Thymus (tissue), 14 donors: ENCODE measurements at places on chromosomes 2 and 18. TPM values are rescaled to one million over a fixed set of nuclear protein-coding genes. Genes with fewer than 3 reads are reported as not detected.

- no peaks in the 10 kb centered on the region for H3K36me3 ChIP-seq
- H3K4me1 ChIP-seq = no peaks in the 10 kb centered on the region
- no peak overlapping the region for H3K27ac ChIP-seq
- no peaks in the 10 kb centered on the region for H3K27me3 ChIP-seq
- DNase-seq = no peak
- no peak overlapping the region for H3K4me3 ChIP-seq
These were observed 384.7 kb upstream of the ZEB2 start for GRCh38 chr2:144904612-144905011.

GRCh38 chr18:74497778-74498177, 1.6 kb downstream of the CNDP2 start:
- peak overlapping the region; percentile 9 for H3K27ac ChIP-seq
- no peak for DNase-seq
- H3K36me3 ChIP-seq = peaks cover 8% of the 10 kb centered on the region
- H3K27me3 ChIP-seq = no peaks in the 10 kb centered on the region

DNA sequence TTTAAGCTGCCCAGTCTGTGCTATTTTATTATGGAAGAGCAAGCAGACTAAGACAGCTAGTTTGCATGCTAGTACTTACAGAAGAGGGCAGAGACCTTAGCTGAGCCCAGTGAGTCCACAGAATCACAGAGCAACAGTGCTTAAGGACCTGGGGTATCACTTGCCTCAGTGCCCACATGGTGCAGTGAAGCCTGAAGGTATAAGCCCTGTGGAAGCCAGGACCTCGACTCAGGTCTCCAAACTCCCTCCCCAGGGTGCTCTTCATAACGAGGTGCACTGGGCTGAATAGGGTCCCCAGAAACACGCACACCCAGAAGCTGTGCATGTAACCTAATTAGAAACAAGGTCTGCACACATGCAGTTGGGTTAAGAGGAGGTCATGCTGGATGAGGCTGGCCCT, 718.1 kb downstream of the GALR1 start:
- H3K36me3 ChIP-seq = no peaks in the 10 kb centered on the region
- no peak overlapping the region for H3K4me3 ChIP-seq

GRCh38 chr2:68807821-68808266, 63.4 kb downstream of the BMP10 start:
- DNase-seq = no peak
- H3K4me1 ChIP-seq = peaks cover 7% of the 10 kb centered on the region
- no peaks in the 10 kb centered on the region for H3K27me3 ChIP-seq
- H3K27ac ChIP-seq = no peak overlapping the region

DNA sequence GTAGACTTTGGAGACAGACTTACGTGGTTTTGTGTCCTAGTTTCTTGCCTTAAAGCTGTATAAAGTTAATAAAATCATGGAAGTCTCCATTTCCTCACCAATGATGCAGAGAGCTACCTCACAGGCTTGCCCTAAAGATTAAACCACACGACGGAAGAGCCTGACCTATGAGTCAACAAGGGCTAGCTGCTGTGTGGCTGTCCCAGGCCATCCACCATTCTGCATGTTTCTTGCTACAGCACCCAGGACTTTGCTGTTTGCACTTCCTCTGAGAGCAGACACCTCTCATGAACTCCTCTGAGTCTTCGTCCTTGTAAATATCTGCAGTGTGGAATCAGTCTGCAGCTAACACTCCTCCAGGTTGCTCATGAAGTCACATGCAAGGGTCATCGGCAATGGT, 160.0 kb upstream of the TRIB2 start:
- no peaks in the 10 kb centered on the region for H3K27me3 ChIP-seq
- H3K36me3 ChIP-seq = no peaks in the 10 kb centered on the region
- DNase-seq = no peak
- peaks cover 16% of the 10 kb centered on the region for H3K4me1 ChIP-seq
- H3K27ac ChIP-seq = no peak overlapping the region
- H3K4me3 ChIP-seq = no peak overlapping the region

GRCh38 chr2:152407204-152407721, 72.3 kb downstream of the FMNL2 start:
- H3K4me1 ChIP-seq = peaks cover 4% of the 10 kb centered on the region
- H3K36me3 ChIP-seq = no peaks in the 10 kb centered on the region
- no peak for DNase-seq
- H3K4me3 ChIP-seq = no peak overlapping the region
- peak overlapping the region; percentile 12 for H3K27ac ChIP-seq

DNA sequence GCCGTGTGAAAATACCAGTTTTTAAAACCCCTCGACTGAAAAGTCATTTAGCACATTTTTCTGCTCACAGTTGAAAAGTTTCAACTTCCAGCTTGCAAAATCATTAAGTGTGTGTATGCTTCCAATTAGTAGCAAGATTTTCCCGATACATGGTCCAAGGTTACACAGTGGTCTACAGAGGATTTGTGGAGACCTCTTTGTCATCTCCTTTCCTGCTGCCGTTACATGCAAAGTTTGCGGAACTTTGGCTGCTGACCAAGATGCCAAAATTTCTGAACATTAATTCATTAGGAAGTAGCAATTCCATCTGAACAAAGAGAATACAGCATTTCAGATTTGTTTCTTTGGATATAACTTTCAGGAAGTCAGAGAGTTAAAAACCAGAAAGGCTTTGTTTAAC, 474.6 kb downstream of the PLCL1 start:
- no peak overlapping the region for H3K27ac ChIP-seq
- no peak for DNase-seq
- no peaks in the 10 kb centered on the region for H3K4me1 ChIP-seq
- H3K4me3 ChIP-seq = no peak overlapping the region
- no peaks in the 10 kb centered on the region for H3K27me3 ChIP-seq
- H3K36me3 ChIP-seq = no peaks in the 10 kb centered on the region

DNA sequence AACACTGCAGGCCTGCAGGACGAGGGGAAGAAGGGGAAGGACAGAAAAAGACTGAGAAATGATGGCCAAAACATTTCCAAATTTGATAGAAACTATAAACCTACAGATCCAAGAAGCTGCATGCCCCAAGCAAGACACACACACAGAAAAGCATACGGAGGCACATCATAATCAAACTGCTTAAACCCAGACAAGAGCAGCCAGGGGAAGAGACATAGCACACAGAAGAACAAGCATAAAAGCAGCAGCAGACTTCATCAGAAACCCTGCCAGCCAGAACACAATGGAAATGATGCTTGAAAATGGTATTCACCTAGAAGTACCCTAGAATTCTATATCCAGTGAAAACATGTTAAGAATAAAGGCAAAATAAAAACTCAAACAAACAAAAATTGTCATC, 57.2 kb upstream of the RNU4ATAC start:
- no peak for DNase-seq
- H3K4me3 ChIP-seq = no peak overlapping the region
- peaks cover 14% of the 10 kb centered on the region for H3K36me3 ChIP-seq
- no peaks in the 10 kb centered on the region for H3K27me3 ChIP-seq
- H3K27ac ChIP-seq = no peak overlapping the region
- H3K4me1 ChIP-seq = no peaks in the 10 kb centered on the region

GRCh38 chr2:237389831-237390230, 24.1 kb downstream of the COL6A3 start:
- no peak for DNase-seq
- no peaks in the 10 kb centered on the region for H3K27me3 ChIP-seq
- H3K4me3 ChIP-seq = no peak overlapping the region

GRCh38 chr2:60226943-60227342, 326.5 kb downstream of the BCL11A start:
- no peak for DNase-seq
- H3K4me3 ChIP-seq = no peak overlapping the region
- no peak overlapping the region for H3K27ac ChIP-seq
- no peaks in the 10 kb centered on the region for H3K36me3 ChIP-seq
- no peaks in the 10 kb centered on the region for H3K27me3 ChIP-seq

DNA sequence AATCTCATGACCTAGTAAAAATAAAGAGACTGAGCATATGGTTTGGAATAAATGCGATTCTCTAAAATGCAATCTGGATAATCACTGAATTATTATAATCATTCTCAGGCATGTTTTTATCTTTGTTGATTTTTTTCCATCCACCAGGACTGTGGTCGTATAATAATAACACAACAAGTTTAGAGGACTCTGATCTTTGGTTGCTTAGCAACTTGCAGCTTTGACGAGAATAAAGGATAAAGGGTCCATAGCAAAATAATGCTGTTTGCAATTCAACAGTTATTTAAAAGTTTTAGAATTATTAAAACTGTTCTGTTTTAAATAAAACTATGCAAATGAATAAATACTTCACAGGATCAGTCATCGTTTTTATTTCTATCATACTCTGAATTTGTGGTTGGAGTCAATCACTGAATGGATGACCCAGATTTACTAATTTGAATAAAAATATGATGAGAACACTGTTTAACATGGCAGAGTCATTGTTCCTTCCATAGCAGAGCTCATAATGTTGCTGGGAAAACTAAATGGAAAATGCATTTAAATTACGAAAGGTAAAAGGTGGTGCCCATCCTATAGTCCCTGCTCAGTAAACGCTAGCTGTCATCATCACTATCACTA, 29.3 kb downstream of the DNER start:
- H3K36me3 ChIP-seq = no peaks in the 10 kb centered on the region
- H3K4me3 ChIP-seq = no peak overlapping the region
- no peak overlapping the region for H3K27ac ChIP-seq
- H3K4me1 ChIP-seq = no peaks in the 10 kb centered on the region
- no peaks in the 10 kb centered on the region for H3K27me3 ChIP-seq

DNA sequence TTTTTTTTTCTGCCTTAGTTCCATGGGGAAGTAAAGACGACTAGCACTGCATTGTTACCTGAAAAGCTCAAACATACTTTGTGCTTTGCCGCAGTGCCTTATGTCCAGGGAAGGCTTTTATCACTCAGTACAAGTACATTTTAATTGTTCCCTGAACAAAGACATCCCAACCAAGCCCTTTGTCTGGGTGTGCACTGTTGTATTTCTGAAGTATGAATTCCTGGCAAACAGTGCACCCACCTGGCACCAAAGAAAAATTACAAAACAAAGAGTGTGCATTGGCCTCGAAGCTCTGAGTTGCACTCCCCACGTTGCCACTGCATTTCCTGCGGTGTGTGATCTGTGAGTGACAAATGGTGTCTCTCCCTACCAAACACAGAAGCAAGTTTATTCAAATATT, 858.5 kb upstream of the PIK3C3 start:
- H3K27me3 ChIP-seq = no peaks in the 10 kb centered on the region
- H3K27ac ChIP-seq = no peak overlapping the region
- H3K36me3 ChIP-seq = no peaks in the 10 kb centered on the region
- H3K4me3 ChIP-seq = no peak overlapping the region
- no peak for DNase-seq
- no peaks in the 10 kb centered on the region for H3K4me1 ChIP-seq

DNA sequence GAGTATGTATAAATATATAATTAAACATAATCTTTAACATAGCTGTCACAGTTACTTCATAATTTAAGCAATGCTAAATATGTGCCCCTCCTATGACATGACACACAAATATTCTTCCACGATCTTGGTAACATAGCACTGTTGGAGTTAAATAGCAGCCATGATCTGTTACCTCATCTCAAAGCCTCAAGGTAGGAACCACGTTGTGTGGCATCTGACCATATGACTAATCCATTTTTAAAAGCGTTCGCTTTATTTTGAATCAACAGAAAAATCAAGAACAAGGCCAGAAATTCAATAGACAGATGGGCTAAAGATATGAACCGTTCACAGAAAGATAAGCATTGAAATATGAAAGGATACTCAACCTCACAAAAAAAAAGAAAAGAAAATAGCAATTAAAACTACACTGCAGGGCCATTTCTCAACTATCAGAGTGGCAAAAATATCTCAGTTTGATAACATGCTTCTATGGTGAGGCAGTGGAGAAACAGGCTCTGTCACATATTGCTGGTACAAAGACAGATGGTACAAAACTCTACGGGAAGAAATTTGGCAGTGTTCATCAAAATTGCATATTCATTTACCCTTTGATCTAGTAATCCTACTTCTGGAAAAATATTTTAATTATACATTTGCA, 105.9 kb downstream of the TMX3 start:
- H3K36me3 ChIP-seq = no peaks in the 10 kb centered on the region
- no peak overlapping the region for H3K27ac ChIP-seq
- no peaks in the 10 kb centered on the region for H3K4me1 ChIP-seq
- no peak for DNase-seq
- no peaks in the 10 kb centered on the region for H3K27me3 ChIP-seq

DNA sequence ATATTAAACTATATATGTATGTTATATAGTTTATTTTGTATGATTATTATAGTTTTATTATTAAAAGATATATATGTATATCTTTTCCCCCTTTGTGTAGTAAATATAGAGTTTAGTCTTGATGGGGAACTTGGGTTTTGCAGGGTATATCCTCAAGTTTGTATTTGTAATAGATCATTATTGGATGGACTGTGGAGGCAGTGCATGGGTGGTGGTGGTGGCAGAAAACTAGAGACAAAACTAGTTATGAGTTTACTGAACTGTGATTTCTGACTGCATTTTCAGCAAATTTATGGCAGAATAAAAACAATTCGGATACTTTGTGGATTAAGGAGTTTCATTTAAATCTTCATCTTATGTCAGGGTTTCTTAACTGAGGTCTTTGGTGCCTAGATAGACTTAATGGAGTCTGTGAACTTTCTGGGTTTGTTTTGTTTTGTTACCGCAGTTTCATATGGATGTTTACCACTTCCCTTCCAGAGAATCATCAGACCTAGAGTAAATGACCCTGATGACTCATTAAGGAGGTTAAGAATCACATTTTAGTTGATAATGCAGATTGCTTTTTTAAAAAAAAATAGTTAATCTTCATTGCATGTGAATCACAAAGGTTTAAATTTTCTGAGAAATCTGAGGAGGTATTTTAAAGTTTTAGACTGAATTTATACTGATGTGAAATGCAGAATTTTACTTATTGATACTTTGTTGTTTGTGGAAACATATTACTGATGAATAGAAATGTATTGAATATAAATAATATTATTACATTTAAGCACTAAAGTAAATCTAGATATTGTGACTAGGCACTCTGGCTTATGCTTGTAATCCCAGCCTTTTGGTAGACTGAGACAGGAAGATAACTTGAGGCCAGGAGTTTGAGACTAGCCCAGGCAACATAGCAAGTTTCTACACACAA, 14.5 kb downstream of the EPC2 start:
- no peaks in the 10 kb centered on the region for H3K27me3 ChIP-seq
- H3K36me3 ChIP-seq = no peaks in the 10 kb centered on the region
- no peak for DNase-seq
- peaks cover 5% of the 10 kb centered on the region for H3K4me1 ChIP-seq
- no peak overlapping the region for H3K4me3 ChIP-seq

SLC5A7 gene
- total RNA-seq = 0.05 TPM

- no peaks in the 10 kb centered on the region for H3K4me1 ChIP-seq
- H3K36me3 ChIP-seq = no peaks in the 10 kb centered on the region
- no peak overlapping the region for H3K4me3 ChIP-seq
- H3K27me3 ChIP-seq = no peaks in the 10 kb centered on the region
These were observed 184.6 kb downstream of the ST6GAL2 start for GRCh38 chr2:106701203-106702022.
